Smooth muscle cell of the brain vasculature (primary cell): ENCODE measurements at places on chromosomes 2 and 18.

DNA sequence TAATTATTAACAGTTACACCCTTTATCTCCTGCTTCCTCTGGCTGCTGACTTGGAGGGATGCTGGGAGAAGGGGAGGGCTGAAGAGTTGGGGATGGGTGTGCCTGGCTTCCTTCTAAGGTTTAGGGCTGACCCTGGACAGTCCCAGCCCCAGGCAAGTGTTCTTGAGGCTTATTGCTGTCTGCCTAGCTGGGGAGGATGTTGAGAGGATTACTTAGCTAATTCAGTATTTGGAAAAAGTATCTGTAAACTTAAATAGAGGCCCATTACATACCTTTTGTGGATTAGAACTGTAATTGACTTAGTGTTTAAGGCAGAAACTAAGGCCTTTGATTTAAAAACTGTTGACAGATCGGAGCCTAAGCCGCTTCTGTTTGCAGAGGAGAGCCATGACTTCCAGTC, 67.6 kb downstream of the AGAP1 start:
- DNase-seq = no peak

DNA sequence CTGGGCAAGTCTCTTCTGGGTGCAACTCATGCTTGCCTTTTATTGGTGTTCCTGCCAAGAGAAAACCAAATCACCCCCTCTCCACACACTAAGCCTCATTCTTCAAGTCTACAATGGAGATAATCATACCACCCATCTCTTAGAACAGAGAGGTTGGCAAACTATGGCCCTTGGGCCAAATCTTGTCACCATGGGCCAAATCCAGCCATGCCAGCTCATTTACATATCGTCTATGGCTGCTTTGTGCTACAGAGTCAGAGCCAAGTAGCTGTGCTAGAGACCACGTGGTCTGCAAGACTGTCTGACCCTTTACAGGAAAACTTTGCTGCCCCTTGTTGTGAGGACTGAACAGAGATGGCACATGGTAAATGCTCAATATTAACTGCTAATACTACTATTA, 270.3 kb upstream of the PARD3B start:
- no peak for DNase-seq

DNA sequence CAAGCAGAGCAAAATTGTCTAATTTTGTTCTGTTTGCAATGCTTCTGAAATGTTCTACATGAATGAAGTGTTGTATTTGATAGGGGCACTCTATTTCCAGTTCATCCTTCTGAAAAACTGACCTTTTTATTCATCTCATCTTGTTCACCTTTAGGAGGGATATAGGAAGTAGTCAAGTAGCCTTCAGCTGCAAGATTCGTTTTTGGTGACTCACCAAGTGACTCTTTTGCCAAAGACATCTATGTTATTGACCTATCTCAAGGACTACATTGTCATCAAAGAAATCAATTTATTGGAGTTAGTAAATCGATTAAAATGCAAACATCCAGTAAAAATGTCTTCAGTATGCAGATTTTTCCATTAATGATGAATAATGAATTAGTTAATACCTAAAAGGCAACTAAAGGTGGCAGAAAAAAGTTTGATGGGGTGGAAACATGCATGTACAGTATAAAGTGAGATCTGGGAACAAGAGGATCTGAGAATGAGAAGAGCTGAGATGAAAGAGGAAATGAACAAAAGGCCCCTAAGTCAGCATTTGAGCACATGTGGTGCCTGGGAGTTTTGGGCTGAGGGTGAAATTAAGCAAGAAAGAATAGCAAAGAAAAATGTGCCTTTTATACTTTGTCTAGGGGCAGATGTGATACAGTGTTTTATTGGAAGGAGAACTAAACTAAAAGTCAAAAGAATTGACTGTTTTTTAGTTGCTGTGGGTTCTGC, 255.1 kb upstream of the LINC00305 start:
- no peak for DNase-seq

DNA sequence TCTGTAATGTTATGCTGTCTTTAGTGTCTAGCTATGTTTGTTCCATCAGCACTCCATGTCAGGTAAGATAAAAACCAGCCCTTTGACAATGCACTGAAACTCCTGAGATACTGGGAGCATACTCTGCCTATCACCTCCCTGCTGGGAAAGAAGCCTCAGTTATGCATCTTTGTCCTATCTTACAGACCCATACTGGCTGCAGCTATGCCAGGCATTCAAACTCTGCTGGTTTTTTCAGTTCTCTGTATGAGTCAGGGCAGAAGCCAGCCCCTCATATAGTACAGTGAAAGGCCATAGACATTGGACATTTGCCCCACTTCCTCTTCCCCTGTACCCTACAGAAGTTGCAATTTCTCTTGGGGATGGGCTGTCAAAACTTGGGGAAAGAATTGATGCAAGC, 181.1 kb upstream of the RGPD4 start:
- DNase-seq = no peak

- no peak for DNase-seq
Observed at GRCh38 chr18:41113885-41114482, 841.0 kb upstream of the PIK3C3 start.

DNA sequence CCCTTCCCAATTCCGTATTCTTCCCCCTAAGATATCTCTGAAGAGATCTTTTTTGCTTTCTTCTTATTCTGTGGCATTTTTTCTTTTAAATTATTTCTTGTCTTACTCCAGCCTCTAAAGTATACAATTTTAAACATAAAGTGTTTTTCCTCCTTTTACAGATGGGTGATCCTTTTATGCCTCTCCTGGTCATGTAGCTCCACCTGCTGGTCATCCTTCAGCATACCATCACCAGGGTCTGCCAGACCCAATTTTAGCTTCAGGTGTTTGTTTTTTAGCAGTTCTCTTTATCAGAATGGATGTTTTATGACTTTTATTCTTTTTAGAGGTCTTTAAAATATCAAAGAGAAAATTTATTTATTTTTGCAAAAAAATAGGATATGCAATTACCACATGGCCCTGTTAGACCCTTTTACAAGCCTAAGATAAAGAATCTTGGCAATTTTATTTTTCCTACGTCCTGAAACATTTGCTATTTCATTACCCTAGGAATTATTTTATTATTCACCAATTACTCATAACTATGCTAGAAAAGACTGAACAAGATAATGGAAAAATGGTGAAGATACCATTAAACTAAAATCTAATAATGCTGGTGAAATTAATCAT, 55.5 kb downstream of the PIGN start:
- peak; percentile 35 for DNase-seq

DNA sequence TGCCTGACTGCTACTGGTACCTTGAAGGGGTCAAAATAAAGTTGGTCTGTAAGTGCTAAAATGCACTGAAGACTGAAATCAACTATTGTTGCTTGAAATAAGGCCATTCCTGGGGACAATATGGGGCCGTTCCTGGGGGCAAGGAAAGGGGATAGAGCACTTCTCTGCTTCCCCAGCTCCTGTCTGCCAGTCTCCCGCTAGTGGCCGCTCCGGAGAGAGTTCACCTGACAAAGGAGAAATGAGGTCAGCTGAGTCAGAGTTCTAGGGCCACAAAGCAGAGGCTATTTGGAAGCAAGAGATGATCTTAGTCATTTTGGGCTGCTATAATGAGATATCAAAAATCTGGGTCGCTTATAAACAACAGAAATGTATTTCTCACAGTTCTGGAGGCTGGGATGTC, 345.9 kb downstream of the TSN start:
- DNase-seq = no peak

- no peak for DNase-seq
Observed at GRCh38 chr18:6015364-6015763, 120.0 kb upstream of the TMEM200C start.

GRCh38 chr2:102704531-102704930, 57.3 kb upstream of the TMEM182 start:
- no peak for DNase-seq

DNA sequence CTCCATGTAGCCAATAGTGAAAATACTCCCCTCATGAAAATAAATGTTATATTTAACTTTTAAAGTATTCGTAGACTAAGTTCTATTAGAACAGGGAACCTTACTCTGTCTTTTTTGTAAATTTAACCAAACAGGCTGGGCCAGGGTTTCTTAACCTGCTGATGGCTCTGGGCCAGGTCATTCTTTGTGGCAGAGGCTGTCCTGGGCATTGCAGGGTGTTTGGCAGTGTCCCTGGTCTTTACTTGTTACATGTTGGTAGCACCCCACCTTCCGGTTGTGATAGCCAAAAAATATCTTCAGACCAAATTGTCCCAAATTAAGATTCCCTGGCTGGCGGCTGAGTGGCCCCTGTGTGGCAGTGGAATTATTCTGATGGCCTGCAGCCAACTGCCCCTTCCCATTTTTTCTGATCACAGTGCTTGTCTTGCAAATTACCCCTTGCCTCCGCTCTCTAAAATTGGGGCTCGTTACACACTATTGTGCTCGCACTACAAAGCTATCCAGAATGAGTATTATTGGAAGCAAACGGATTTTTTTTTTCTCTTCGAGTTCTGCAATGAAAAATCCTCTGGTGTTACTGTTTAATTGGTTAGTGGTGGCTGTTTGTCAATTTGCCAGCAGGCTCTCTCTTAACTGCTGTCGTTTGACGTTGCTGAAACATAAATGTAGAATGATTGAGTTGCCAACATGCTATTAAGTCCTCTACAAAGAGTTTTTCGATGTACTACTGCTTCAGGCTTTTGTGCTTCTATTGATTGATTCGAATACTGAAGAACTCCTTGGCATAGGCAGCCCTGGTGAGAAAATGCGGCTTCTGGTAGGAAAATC, 216.9 kb downstream of the SH3RF3 start:
- DNase-seq = no peak

DNA sequence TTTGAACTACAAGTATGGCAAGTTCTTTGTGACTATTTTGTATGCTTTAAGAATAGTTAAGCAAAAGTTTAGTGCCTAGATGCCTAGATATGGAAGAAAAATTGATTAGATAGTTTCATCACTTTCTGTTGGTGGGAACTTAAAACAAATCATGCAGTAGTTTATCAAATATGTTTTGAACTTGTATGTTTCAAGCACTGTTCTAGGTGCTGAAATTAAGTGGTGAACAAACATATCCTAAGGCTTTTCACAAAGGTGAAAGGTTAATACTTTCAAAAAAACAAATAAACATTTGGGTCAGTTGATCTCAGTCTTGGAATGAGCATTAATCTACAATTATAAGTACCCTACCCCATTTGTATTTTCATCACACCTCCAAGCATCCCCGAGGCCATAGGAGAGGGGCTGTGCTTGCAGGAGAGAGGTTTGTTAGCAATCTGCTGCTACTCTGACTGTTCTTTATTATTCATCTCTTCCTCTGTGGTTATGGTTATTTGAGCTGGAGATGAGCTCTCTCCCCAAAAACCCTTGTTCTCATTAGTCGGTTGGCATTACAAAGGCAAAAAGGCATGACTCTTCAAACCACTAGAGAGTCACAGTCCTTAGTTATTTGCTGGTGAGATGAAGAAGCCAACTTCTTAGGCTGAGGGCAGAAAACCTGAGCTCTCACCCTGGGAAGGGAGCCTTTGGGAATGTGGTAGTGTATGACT, 103.9 kb upstream of the FHL2 start:
- no peak for DNase-seq

DNA sequence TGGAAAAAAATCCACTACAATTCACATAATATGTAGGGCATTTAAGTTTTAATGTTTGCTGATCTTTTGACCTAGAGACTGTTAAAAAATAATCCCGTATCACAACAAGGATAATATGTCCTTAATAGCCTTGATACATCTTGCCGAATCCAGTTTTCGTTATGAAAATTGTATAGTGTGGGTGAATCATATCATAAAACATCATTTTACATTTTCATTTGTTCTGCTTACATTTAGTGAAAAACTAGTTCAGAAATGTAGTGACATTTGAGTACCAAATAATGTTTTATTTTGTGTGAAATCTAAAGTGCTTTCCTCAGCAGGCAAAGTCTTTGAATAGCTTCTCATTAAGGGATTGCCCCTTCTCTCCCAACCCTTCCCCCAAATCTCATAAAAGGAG, 1.9 kb downstream of the AFTPH start:
- DNase-seq = no peak

DNA sequence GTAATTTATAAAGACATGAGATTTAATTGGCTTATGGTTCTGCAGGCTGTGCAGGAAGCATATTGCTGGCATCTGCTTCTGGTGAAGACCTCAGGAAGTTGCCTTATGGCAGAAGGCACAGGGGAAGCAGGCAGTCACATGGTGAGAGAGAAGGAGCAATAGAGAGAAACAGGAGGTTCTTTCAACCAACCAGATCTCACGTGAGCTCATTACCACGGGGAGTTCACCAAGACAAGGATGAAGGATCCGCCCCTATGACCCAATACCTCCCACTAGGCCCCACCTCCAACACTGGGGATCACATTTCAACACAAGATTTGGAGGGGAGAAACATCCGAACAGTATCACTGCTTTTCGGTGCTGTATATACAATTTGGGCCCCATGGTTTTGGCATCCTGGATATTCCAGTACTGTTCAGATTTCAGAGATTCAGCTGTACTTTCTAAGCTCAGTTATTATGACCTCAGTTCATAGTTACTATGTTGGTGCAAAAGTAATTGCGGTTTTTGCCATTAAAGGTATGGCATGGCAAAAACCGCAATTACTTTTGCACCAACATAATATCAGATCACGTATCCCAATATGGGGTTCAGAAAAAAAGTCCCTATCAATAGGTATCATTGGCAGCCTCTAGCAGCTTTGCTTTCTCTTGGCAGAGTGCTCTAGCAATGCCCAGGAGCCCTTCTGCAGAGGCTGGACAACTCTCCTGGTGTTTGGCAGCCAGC, 189.6 kb upstream of the SIX3 start:
- no peak for DNase-seq

GRCh38 chr2:178550352-178550751, 70.1 kb downstream of the PLEKHA3 start:
- DNase-seq = no peak

- no peak for DNase-seq
Observed at GRCh38 chr18:51017140-51017879, 12.7 kb upstream of the SMAD4 start.
